ENCODE measurements at places on chromosomes 6 and 20. TPM values are rescaled to one million over a fixed set of nuclear protein-coding genes. Genes with fewer than 3 reads are reported as not detected.

ADAT2 gene
- 3.2 TPM for total RNA-seq

ATP6V1G2 gene
- 0.36 TPM for total RNA-seq

CFB gene
- 32.1 TPM for total RNA-seq

GRCh38 chr6:34315780-34316179 is 67.0 kb upstream of the SMIM29 start:
- H3K4me3 ChIP-seq: no peak overlapping the region
- H3K4me1 ChIP-seq: no peaks in the 10 kb centered on the region
- no peak overlapping the region for H3K27ac ChIP-seq
- no peaks in the 10 kb centered on the region for H3K27me3 ChIP-seq
- H3K36me3 ChIP-seq: no peaks in the 10 kb centered on the region

- H3K27ac ChIP-seq: no peak overlapping the region
- DNase-seq: no peak
- no peaks in the 10 kb centered on the region for H3K27me3 ChIP-seq
- no peaks in the 10 kb centered on the region for H3K4me1 ChIP-seq
- H3K36me3 ChIP-seq: no peaks in the 10 kb centered on the region
- H3K4me3 ChIP-seq: no peak overlapping the region
Observed at GRCh38 chr6:139248911-139249310, 42.9 kb downstream of the TXLNB start.

GRCh38 chr20:59145924-59146779 is 17.5 kb upstream of the ZNF831 start:
- H3K36me3 ChIP-seq: no peaks in the 10 kb centered on the region
- no peaks in the 10 kb centered on the region for H3K4me1 ChIP-seq
- H3K4me3 ChIP-seq: no peak overlapping the region
- no peaks in the 10 kb centered on the region for H3K27me3 ChIP-seq
- DNase-seq: no peak
- no peak overlapping the region for H3K27ac ChIP-seq

- no peaks in the 10 kb centered on the region for H3K4me1 ChIP-seq
- no peaks in the 10 kb centered on the region for H3K36me3 ChIP-seq
- H3K27ac ChIP-seq: no peak overlapping the region
- no peak overlapping the region for H3K4me3 ChIP-seq
Observed at GRCh38 chr6:167134448-167135328, 11.8 kb downstream of the CCR6 start.

GRCh38 chr6:25016014-25016720 is 80.4 kb upstream of the RIPOR2 start:
- no peaks in the 10 kb centered on the region for H3K27me3 ChIP-seq
- no peaks in the 10 kb centered on the region for H3K36me3 ChIP-seq
- no peak for DNase-seq
- H3K4me1 ChIP-seq: no peaks in the 10 kb centered on the region

GRCh38 chr6:89010825-89011224 is 47.4 kb upstream of the RNGTT start:
- no peaks in the 10 kb centered on the region for H3K4me1 ChIP-seq
- H3K36me3 ChIP-seq: no peaks in the 10 kb centered on the region
- DNase-seq: no peak

- H3K36me3 ChIP-seq: no peaks in the 10 kb centered on the region
- peak overlapping the region; percentile 84 for H3K27ac ChIP-seq
- H3K27me3 ChIP-seq: no peaks in the 10 kb centered on the region
- peaks cover 7% of the 10 kb centered on the region for H3K4me1 ChIP-seq
- peak overlapping the region; percentile 22 for H3K4me3 ChIP-seq
Observed at GRCh38 chr6:158663625-158664165, 13.8 kb downstream of the SYTL3 start.

DNA sequence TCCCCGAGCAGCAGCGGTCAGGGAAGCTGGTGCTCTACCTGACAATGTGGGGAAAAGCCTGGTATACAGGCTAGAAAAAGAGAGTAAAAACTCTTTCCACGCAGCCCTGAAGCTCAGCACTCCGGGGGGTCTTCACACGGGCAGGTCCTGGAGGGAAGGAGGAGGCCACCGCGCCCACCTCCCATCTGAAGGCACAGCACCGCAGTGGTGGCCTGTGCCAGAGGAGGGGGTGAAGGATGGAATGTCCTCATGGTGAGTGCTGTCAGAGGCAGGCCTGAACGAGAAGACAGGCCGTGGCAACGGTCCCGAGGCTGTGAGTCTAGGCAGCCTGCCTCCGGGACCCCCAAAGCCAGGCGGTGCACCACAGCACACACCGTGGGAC is 5.8 kb downstream of the SLC2A4RG start:
- H3K27me3 ChIP-seq: no peaks in the 10 kb centered on the region
- no peak overlapping the region for H3K4me3 ChIP-seq
- no peaks in the 10 kb centered on the region for H3K36me3 ChIP-seq
- H3K4me1 ChIP-seq: peaks cover 23% of the 10 kb centered on the region

GRCh38 chr6:34559651-34560365 is 3.7 kb upstream of the SPDEF start:
- no peaks in the 10 kb centered on the region for H3K4me1 ChIP-seq
- H3K36me3 ChIP-seq: no peaks in the 10 kb centered on the region
- no peak overlapping the region for H3K4me3 ChIP-seq
- H3K27ac ChIP-seq: no peak overlapping the region

DNA sequence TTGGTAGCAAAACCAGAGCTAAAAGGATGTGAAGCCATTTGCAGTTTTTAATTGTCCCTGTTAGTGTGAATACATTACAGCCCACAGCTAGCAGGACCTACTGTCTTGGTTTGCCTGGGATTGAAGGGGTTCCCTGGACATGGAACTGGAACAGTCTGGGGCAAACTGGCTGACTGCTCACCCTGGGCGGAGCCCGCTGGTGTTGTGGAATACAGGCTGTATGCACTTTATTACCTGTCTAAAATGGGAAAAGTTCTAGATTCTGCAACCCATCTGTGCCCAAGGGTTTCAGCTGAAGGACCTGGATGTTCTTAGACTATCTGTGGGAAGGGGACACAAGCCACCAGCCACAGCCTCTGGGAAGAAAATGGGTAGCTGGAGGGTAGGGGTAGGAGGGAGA is 12.2 kb upstream of the CDKN1A start:
- H3K4me3 ChIP-seq: no peak overlapping the region
- no peak overlapping the region for H3K27ac ChIP-seq
- H3K36me3 ChIP-seq: no peaks in the 10 kb centered on the region
- no peaks in the 10 kb centered on the region for H3K4me1 ChIP-seq
- no peak for DNase-seq

GRCh38 chr20:29741594-29741893 is 1515.9 kb upstream of the DEFB115 start:
- no peaks in the 10 kb centered on the region for H3K4me1 ChIP-seq
- no peak for DNase-seq
- no peaks in the 10 kb centered on the region for H3K36me3 ChIP-seq
- no peak overlapping the region for H3K4me3 ChIP-seq
- peaks cover 15% of the 10 kb centered on the region for H3K27me3 ChIP-seq
- H3K27ac ChIP-seq: no peak overlapping the region
